ENCODE measurements at places on chromosomes 16 and 17.
A peak's percentile ranks its signal among the peaks of the same experiment; 100 is the strongest.

DNA sequence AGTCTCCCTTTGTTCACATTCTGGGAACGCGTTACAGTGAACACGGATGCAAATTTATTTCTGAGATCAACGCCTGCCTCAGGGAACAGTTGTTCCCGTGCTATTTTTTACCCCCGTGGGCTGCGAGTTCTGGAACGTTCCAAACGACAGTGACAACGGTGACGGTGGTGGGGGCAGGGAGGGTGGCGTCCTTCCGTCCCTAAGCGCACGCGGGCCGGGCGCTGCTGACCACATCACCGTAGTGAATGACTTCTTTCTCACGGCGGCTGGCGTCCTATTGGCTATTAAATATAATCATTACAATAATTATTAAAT, 45.1 kb upstream of the SSTR5 start:
- no peak for DNase-seq

GRCh38 chr17:33623841-33624240, 330.7 kb upstream of the ASIC2 start:
- DNase-seq: no peak

GRCh38 chr16:88298833-88299745, 83.7 kb upstream of the ZNF469 start:
- DNase-seq: no peak

DNA sequence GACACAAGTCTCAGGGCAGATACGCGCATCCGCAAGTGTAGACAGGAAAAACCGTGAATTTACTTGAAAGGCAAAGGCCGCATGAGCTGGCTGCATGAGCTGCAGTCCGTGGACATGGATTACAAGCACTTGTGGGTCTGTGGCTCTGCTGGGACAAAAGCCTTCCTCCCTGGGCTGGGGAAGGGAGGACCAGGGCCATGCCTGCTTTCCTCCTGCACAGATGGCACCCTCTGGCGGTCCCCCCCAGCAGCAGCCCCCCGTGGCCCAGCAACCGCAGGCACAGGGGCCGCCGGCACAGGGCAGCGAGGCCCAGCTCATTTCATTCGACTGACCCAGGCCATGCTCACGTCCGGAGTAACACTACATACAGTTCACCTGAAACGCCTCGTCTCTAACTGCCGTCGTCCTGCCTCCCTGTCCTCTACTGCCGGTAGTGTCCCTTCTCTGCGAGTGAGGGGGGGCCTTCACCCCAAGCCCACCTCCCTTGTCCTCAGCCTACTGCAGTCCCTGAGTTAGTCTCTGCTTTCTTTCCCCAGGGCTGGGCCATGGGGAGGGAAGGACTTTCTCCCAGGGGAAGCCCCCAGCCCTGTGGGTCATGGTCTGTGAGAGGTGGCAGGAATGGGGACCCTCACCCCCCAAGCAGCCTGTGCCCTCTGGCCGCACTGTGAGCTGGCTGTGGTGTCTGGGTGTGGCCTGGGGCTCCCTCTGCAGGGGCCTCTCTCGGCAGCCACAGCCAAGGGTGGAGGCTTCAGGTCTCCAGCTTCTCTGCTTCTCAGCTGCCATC, 1.7 kb upstream of the MRPL12 start:
- no peak for DNase-seq

DNA sequence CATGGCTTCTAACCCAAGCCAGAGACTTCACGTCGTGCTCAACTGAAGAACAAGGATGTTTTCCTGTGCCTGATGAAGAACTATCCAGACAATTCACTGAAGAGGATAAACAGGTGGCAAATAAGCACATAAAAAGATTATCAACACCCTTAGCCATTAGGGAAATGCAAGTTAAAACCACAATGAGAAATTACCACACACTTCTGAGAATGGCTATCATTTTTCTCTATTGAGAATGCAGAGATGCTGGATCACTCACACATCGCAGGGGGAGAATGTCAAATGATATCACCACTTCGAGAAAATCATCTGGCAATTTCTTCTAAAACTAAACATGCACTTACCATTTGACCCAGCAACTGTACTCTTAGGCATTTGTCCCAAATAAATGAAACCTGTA, 162.8 kb downstream of the IRX3 start:
- no peak for DNase-seq

DNA sequence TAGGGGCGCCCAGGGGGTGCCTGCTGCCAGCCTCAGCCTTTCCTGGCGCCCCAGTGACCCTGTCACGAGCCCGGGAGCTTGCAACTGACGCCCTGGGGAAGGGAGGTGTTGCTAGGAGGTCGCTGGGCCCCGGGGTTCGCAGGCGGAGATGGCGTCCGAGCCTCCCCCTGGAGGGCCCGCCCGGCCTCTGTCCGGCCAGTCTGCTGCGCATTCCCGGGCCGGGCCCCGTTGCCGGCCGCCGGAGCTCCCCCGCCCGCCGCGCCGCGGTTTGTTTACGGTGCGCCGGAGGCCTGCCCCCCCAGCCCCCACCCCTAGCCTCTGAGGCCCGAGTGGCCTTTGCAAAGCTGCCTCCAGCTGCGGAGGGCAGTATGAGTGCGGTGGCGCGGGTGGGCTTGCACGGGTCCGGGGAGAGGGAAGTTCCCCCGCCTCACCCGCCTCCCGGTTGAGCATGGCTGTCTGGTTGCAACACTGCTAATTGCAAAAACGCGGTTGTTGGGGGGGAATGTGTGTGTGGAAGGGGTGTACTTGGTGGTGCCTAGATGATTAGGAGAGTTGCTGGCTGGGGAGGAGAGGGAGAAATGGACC, 514 bp downstream of the THRA start:
- no peak for DNase-seq

GRCh38 chr16:11752856-11753255, 10.2 kb upstream of the TXNDC11 start:
- DNase-seq: no peak

DNA sequence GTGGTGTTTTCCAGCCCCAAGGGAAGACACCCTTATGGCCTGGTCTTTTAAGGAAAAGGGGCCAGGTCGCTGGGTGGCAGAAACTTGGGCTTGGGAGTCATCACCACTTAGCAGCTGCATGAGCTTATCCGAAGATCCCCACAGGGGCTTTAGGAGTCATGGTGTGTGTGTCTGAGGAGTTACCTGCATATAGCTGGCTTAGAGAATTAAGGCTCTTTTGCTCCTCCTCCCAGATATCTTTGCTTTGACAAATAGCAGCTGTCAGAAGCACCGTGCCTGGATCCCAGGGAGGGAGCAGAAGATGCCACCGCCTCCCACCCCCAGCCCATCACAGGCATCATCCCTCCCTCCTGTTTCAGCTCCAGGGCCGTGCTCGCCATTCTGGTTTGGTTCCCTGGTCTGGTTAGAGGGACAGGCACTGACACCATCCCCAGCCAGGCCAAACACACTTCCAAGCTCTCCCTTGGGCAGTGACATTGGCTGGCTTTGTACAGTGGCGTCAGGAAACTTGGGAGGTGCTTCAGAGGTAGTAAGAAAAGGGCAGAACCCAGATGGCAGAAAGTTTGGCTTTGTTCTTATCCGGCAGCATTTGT, 17.4 kb downstream of the LDHD start:
- no peak for DNase-seq

DNA sequence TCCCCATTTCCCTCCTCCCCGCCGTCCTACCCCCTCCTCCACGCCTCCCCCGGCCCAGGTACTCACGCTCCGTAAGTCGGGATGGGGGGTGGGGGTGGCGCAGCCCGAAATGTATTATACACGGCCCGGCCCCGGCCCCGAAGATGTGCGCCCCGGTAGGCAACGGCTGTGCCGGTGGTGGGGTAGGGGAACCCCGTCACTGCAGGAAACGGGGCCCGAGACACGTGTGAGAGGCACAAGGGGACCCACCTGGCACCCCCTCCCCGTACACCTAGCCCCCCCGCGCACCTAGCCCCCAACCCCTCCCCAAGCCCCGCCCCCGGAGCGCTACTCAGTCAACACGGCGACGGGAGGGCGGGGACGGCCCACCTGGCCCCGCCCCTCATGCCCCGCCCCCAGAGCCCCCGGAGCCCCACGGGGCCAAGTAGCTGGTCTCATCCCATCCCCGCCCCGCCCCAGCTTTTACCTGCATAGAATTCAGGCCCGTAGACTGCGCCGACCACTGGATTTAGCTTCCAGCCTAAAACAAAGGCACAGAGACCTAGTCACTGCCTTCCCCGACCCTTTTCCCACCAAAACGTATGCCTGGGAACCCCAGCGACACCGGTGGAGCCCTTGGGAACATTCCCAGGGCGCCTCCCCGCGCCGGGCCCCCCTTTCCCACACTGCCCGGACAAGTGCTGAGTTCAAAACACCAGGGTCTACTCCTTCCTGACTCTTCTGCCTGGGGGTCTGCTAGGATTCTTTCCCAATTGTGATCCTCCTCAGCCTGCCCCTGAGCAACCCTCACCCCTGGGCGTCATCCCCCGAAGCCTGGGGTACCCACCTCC, 22.8 kb downstream of the ENGASE start:
- no peak for DNase-seq

DNA sequence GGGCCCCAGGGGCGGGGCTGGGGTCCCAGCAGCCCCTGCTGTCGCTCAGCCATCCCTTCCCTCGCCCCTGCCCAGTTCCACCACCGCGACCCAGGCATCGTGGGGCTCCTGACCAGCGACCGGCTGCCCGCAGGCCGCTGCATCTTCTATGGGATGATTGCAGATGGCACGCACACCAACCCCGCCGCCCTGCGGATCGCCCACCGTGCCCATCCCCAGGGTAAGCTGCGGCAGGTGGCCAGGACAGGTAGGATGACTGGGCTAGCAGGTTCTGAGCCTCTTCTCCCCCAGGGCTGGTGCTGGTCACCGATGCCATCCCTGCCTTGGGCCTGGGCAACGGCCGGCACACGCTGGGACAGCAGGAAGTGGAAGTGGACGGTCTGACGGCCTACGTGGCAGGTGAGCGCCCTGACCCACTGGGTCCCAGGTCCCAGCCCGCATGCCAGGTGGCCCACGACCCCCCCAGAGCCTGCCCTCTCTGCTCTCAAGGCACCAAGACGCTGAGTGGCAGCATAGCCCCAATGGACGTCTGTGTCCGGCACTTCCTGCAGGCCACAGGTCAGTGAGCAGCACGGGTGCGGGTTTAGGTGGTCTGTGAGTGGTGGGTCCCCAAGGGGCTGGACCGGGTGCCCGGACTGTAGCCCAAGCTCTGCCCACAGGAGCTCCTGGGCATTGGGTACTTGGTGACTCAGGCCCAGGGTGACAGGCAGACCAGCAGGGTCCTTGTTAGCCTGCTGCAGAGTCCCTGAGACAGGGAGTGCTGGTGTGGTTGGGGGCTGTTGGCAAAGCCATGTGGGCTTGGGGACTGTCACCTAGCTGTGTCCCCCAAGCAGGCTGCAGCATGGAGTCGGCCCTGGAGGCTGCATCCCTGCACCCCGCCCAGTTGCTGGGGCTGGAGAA, 2.8 kb downstream of the CEMP1 start:
- peak; percentile 13 for DNase-seq

DNA sequence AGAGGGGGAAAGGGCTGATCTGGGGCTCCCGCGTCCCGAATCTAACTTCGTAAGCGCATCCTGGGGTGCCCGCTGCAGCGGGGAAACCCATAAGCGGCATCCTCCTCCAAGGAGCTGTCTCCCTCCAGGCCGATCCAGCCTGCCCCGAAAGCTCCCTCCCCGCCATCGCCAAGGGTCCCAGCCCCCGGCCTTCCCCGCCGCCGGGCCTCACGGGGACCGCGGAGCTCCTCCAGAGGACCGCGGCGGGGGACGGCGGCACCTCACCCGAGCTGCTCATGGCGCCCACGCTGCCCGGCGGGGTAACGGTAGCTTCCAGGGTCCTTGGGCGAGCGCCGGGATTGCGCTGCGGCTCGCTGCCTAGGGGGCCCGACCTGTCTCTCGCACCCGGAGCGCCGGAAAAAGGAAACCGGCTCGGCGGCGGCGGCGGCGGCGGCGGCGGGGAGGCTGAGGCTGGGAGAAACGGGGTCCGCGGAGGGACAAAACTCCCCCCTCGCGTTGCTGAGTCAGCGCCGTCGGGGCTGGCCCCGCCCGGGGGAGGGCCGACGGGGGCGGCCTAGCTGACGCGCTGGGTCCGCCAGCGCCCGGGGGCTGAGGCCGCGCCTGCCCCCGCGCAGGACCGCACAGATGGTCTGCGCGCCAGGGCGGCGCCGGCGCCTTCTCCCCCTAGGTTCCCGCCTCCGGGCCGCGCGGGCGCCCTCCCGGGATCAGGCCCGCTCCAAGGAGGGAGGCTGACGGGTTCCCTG, at the start of gene BLMH:
Gene BLMH, minus strand, starts transcription at position 402 of the 743 bp plus-strand sequence. Its CDS starts 125 bp downstream, at position 277.
- peak; percentile 77 for DNase-seq

- DNase-seq: no peak
Observed at GRCh38 chr17:48378708-48379392, 51.2 kb downstream of the SKAP1 start.

DNA sequence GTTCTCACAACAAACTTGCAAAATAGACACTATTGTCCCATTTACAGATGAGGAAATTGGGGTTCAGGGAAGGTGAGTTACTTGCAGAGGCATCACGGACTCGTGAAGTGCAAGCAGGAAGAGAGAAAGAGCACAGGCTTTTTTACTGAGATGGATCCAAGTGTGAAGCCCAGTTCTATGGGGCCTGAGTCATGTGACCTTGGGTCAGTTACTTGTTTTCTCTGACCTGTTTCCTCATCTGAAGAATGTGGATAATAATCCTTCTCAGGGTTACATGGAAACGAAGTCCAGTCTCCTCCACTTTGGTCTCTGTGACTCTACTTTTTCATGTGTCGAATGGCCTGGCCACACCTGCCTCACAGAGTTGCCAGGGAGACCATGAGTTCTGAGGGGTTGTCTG, 134.4 kb downstream of the SPACA3 start:
- no peak for DNase-seq

DNA sequence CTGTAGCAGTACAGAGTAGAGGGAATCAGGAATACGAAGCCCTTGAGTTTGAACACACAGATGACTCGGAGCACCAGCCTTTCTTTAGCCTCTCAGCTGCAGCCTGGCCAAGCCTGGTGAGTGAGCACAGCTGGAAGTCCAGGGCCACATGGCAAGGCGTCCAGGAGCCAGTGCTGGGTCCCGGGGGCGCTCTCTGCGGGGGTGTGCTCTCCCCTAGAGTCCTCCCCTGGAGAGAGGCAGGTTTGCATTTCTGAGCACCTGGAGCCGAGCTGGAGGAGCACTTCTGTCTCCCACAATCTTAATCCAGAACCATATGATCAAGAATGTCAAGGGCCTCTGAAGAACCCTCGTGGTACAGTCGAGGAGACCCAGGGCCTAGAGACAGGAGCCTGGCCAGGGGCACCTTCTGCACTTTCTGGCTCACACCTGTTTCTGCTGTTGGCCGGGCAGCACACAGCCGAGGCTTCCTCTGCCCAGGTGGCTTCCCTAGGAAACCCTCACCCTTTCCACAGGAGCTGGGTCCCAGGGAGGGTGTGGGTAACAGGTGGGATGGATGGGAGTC, 78.3 kb downstream of the PLD6 start:
- no peak for DNase-seq

DNA sequence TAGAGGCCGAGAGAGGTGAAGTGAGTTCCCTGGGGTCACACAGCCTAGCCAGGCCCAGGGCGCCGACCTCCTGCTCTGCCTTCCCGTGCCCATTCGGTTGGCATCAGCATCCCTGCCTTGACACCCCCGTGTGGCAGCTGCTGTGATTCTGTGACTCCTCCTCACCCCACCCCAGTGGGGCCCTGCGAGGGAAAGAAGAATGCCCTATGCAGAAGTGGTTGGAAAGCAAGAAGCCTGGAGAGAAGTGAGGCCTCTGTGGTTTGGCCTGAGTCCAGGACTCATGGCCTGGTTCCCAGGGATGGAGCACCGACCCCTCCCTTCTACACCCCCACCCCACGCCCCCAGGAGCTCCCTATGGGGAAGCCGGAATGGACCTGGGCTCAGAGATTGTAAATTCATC, 296.2 kb downstream of the SEC14L1 start:
- DNase-seq: peak; percentile 56

Data from CD4-positive, alpha-beta T cell treated with Interleukin-15 for 1 hour (primary cell).